ENCODE measurements at places on chromosomes 13 and 19.

- DNase-seq, result no peak
Observed at GRCh38 chr13:113554333-113554700, 30.2 kb upstream of the TFDP1 start.

DNA sequence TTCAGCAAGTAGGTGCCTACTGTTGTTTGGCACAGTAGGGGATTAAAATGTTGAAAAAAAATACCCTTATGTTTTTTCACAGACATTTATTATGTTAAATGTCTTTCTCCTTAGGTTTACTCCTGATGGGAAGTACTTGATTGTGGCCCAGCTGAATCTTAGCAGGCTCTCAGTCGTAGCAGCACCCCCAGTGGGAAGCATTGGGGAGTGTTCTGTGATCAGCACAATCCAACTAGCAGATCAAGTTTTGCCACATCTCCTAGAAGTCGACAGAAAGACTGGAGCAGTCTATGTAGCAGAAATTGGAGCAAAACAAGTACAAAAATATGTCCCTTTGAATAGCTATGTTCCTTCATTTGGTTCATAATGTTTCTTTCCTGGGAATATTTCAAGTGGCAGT, 9.3 kb downstream of the NHLRC3 start:
- no peak for DNase-seq

GRCh38 chr13:112616586-112617362, 28.8 kb upstream of the TUBGCP3 start:
- DNase-seq, result no peak

DNA sequence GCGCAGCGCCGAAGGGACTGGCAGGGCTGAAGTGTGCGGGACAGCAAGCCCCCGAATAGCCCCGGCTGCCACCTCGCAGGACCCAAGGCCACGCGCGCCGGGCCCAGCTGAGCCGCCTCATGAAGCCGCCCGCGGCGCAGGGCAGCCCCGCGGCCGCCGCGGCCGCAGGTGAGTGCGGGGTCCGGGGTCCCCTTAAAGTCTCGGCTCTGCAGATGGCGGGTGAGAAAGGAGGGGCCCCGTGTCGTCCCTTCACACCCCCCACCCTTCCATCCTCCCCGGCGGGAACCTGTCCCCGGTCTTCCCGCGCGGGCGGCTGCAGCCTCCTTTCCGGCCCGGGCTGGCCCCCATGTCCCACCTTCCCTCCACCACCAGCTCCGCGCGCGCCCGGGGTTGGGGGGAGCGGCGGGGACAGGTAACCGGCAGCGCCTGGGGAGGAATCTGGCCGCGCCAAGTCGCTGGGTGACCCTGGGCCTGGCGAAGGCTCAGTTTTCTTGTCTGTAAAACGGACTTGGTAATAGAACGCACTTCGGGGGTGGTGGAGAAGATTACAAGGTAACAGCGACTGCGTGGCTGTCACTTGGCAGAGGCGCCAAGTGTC, 338 bp downstream of the RGCC start:
- no peak for DNase-seq

DNA sequence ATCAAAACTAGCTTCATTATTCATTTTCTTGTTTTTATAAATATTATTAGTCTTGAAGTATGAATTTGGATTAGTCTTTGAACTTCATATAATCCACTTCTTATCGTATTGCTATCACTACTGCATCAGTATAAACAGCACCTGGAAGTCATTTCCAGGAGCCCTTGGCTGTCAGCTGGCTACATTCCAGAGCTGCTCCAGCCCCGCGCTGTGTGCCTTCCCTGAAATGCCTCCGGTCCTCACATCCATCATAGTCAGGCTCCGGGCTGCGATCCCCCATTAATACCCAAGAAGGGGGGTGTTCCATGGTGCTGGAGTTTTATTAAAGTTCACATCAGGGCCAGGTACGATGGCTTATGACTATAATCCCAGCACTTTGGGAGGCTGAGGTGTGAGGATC, 124.3 kb upstream of the GJB6 start:
- DNase-seq, result no peak

GRCh38 chr13:27549406-27549981, 70.8 kb downstream of the LNX2 start:
- no peak for DNase-seq
